Adrenal gland (tissue), 19 donors: ENCODE measurements at places on chromosomes 6 and 20. TPM values are rescaled to one million over a fixed set of nuclear protein-coding genes. Genes with fewer than 3 reads are reported as not detected.

Gene BEND6
- total RNA-seq, result 1.1 TPM

Gene AGER
- 9.7 TPM for total RNA-seq

Gene C20orf202
- total RNA-seq, result 0.33 TPM

Gene CDK5RAP1
- total RNA-seq, result 23.9 TPM

Gene KIAA0408
- total RNA-seq, result 3.9 TPM

Gene ARMH2
- total RNA-seq, result not detected

Gene OVOL2
- total RNA-seq, result not detected

Gene SUMO4
- not detected for total RNA-seq

GRCh38 chr6:154602708-154603107 lies 92.2 kb upstream of the CNKSR3 start:
- no peak for DNase-seq

DNA sequence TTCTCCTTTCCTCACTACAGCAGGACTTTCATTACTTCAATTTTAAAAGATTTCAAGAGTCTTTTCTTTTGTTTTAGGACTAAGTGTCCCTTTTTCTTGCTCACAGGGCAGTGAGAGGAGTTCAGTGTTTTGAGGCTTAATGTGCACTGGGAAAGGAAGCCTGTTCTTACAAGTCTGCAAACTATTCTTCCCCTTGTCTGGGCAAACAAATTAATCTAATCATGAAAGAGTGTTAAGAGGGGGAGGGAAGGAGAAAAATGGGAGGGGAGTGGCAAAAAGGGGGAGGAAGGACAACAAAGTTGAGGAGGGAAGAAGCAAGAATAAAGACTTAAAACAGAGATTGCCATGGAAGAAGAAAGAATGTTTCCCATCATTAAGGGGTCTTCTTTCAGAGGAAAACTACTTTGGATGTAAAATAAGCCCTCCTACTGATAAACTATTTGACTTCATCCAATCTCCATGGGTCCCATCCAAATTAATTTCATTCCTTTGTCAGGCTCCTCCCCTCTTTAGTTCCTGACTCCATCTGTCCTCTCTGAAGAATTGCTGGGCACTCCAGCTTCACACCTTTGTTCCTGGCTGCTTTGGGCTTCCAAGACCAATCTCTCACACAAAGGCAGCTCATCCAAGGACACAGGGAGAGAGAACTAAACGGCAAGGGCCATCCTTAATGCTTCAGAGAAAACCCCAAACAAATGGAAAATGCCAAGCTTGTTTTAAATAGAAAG lies 244.5 kb downstream of the TPBG start:
- DNase-seq, result no peak

DNA sequence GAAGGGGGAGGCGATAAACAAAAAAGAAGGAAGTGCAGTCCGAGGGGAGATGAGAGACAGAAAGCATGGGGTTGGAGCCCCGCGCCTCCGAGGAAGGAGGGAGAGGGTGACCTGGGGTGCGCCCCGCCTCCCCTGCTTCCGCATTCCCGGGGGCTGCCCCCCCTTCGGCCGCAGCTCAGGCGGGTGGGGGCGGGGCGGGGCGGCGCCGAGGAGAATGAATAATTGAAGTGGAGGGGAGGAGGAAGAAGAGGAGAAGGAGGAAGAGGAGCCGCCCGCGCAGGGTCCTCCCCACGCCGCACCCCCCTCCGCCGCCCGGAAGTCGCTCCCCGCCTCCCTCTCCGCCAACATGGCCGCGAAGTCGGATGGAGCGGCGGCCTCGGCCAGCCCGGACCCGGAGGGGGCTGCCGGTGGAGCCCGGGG lies at the start of gene XKR7:
Gene XKR7 (plus strand): TSS at position 322 of the 420 bp plus-strand sequence. CDS start 25 bp downstream, at position 347.
- DNase-seq, result no peak

DNA sequence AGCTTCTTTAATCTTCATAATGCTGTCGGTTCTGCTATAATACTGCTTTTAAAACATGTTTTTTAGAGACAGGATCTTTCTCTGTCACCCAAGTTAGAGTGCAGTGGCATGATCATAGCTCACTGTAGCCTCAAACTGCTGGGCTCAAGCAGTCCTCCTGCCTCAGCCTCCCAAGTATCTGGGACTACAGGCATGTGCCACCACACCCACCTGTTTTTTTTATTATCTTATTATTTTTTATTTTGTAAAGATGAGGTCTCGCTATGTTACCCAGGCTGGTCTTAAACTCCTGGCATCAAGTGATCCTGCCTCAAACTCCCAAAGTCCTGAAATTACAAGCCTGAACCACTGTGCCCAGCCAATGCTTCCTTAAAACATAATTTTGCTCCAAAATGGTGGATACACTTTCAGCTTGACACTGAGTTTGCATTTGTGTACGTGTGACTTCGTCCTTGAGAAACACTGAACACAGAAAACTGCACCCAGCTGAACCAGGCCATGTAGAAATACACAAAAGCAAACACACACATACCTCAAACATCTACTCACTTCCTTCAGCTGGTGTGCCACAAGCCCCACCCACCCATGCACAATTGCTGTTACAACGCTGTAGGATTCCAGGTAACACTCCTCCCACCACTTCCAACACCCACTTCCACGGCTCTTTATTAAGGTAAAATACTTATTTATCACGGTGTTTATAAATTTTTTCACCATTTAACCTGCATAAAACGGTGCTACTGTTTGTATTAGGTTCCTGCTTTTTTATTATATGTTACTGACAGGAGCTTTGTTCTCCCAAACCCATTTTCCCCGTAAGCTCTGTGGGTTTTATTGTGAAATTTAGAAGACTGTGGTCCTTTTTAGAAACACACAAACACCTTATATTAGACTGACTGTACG lies 109.1 kb downstream of the TSHZ2 start:
- DNase-seq, result peak; percentile 25

DNA sequence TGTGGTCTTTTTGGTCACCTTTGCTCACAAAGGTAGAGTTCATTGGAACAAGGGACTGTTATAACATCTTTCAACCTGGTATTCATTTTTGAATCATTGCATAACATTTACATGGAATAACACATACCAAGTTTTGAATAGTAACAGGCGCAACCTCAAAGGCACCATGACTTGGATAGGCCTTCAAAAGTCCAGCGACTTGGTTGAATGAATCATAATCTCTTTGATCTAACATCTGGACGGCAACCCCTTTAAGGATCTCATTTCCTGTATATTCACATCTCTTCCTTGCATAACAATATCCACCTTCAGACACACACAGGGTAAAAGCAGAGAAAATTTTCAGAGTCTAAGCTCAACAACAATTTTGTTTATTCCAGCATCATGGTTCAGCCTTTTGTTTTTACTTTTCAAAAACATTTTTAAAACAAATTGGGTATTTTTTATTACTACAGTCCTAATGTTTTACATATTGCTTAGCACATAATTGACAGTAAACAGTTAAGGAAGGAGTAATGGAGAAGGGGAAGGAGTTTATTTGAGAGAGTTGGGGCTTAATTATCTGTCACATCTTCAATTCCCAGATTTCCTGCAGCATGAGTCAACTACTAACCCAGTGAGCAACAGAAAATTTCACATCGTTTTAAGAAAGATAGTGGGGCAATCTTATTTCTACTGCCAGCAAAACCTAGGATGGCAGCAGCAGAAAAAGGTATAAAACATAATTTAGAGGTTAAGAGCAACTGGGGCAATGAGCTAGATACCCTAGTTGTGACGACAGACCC lies 41.8 kb upstream of the F13A1 start:
- no peak for DNase-seq

DNA sequence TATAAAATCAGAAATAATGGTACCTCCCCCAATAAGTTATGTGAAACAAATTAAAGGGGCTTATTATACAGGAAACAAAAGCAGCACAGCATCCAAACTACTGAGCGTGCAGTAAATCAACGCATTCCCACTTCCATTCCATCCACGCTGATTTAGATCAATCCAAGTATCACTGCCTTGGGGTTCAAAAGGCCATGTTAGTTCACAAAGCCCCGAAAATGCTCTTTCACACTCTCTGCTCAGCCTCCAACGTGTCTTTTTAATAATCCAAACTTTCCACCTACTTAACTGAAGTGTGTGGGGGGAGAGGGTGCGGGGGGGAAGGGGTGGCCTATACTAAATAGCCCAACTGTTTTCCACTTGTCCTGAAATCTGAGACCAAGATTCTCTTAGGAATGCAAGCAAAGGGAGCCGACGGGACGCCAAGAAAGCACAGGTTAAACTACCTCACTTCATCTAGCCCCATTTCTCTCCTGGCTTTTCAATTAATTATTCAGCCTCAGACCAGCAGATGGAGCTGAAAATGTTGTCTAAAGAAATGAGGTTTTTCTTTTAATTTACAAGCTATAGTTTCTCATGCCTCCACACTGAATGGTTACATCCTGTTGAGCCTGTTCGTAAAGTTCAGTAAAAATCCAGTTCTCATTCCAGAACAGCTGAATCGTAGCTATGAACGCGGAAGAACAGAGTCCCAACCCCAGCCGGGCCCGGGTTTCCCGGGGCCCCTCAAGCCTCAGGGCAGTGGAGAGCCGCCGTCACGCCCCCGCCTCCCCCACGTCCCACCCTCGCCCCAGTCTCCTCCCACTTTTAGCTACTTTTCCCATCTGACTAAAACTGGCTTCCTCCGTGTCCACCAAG lies 1.0 kb upstream of the NXT1 start:
- peak; percentile 87 for DNase-seq

DNA sequence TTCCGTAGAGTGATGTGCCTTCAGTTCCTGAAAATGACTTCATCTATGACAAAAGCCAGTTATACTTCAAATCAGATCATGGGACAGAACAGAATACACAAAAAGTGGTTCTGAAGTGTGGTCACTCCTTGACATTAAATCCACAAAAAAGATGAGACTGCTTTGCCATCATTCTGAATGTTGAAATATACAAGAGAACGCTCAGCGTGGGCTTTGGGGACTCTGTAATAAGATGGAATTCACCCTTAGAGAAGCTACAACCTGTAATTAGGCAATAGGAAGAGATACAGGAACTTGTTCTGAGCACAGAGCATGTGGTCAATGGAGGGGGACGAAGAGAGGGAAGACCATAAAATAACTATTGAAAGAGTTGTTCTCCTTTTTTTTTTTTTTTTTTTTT lies 184.3 kb downstream of the CARMIL1 start:
- DNase-seq, result no peak

- DNase-seq, result no peak
These were observed 23.0 kb downstream of the GMDS start for GRCh38 chr6:2222275-2222842.

- DNase-seq, result no peak
These were observed 103.4 kb downstream of the LRRC1 start for GRCh38 chr6:53898026-53898795.

DNA sequence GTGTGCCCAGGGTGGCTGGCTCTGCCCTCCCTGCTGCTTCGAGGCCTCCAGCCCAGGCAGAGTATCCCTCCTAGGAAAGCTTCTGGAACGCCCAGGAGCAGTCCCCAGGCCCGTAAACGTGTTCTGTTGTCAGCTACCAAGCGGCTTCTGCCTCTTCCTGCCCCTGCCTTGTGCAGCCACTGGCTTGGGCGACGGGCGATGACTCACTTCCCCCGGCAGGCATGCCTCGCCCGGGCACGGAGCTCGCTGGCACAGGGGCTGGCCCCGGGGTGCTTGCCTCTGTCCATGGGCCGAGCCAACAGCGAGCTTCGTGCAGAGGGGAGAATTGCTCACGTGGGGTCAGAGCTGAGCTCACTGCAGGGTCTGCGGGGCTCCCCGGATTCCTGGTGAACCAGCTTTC lies 86.7 kb upstream of the THBS2 start:
- peak; percentile 85 for DNase-seq

- no peak for DNase-seq
These were observed 68.3 kb downstream of the MMS22L start for GRCh38 chr6:97214671-97215070.

GRCh38 chr20:63778034-63778752 lies 38.6 kb downstream of the SLC2A4RG start:
- DNase-seq, result no peak

DNA sequence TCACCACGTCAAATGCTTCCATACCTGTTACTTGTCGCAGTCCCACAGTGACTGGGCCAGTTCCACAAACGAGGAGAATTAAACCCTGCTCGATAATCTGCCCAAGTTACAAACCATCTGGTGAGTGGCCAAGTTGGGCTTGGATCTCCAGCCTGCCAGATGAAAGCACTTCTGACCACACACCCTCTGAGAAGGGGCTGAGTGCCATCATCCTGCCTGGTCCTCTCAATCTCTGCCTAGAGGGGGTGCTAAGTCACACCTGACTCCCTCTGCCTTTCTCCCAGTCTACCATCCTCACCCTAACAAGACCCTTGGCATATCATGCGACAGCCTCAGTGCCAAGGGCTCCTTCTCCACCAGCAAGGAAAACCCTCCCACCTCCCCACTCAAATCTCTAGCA lies 15.8 kb downstream of the RRP36 start:
- no peak for DNase-seq

DNA sequence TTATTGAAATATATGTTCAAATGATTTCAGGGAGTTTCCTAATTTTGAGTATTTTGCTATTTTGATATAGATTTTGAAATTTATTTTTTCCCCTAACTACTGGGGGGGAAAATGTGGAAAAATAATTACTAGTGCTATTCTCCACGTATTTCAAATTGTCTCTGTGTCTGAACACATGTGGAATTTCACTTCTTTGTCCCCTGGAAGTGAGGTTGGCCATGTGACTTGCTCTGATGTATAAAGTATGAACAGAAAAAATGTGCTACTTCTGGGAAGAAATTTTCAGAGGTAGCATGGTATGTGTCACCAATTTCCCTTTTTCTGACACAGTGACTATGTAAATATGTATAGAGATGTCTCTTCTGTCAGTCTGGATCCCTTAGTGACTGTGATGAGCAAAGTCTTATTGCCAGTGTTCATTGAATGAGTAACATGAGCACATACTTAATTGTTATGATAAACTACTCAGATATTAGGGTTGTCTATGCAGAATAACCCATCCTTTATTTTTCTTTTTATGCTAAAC lies 215.4 kb upstream of the CCN2 start:
- no peak for DNase-seq

DNA sequence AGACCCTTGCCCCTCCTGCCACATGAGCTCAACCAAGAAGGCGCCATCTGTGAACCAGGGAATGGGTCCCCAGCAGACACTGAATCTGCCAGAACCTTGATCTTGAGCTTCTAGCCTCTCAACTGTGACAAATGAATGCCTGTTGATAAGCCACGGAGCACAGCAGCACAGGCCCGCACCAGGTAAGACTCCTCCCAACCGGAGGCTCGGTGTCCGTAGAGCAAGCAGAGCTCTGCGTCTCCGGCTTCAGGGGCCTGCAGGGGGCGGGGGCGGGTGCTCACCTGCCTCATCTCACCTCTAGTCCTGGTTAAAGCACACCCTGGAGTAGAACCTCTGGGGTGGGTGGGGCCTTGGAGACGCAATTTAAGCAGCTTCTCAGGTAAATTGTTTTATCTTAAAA lies 122.7 kb downstream of the SMOC2 start:
- no peak for DNase-seq
